ENCODE measurements at places on chromosomes 11 and 22.

GRCh38 chr11:95503047-95503446 is 272.0 kb upstream of the SESN3 start:
- DNase-seq, result no peak

- no peak for DNase-seq
These were observed 162.9 kb upstream of the ZBED5 start for GRCh38 chr11:11020747-11021149.

- DNase-seq, result no peak
These were observed 3.9 kb downstream of the ATF4 start for GRCh38 chr22:39524089-39524752.

GRCh38 chr22:26235792-26236487 is 66.7 kb downstream of the SEZ6L start:
- DNase-seq, result no peak

DNA sequence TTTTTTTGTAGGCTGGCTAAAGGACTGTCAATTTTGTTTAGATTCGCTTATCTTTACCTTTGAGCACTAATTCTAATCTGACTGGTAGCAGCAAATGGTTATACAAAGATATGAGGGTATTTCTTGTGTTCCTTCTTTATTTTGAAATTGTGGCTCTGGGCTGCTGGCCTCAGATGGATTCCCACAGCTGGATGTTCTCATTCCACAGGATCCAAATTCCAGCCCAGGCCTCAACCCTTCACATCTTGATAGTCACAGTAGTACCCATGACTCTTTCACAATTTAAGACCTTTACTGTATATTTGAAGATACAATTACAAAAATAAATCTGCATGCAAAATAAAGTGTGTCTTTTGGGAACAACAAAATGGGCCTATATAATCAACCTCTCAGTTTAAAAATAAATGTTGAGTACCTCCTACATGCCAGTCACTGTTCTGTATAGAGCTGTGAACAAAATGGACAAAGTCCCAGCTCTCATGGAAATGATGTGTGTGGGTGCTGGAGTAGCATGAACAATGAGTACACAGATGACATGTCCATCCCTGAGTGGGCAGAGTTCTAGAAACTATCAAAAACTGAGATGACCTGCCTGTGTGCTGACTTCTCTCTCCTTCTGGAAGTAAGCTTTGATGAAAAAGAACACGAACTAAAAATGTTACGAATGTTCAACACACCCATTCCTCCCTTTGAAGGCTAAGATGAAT is 51.7 kb upstream of the FBXO3 start:
- DNase-seq, result no peak

All from NCI-H1417 treated with DMSO at 0.1 percent for 48 hours (cell line).